ENCODE measurements at places on chromosomes 12 and 14.

DNA sequence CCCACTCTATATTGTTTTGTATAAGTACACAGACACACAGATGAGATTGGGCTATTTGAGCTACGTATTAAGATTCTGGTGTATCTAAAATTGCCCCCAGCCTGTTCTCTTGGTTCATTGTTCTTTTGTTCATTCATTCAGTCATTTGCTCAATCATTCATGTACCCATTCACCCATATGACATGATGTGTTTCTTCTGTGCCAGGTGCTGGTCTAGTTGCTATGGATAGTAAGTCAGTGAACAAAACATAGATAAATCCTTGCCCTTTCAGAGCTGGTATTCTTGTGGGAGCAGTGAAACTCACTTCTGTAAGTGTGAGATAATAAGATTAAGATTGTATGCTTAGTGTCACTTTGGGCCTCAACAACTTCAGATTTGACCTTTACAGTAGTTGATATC is 191.3 kb downstream of the TMTC2 start:
- DNase-seq, result no peak

- DNase-seq, result no peak
Measured at GRCh38 chr12:29589851-29590250, 92.4 kb upstream of the OVCH1 start.

DNA sequence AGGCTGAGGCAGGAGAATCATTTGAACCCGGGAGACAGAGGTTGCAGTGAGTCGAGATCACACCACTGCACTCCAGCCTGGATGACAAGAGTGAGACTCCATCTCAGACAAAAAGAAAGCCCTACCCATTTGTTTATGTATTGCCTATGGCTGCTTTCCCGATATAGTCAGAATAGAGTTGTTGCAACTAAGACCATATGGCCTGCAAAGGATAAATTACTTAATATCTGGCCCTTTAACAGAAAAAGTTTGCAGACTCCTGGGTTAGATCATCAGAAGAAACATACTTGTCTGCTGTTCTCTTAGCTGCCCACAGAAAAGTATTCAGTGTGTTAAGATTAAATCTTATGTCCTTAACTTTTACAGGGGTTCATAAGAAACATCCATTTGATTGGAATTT is 122.4 kb upstream of the VASH1 start:
- no peak for DNase-seq

- no peak for DNase-seq
Measured at GRCh38 chr12:19052689-19053088, 76.8 kb upstream of the PLEKHA5 start.

DNA sequence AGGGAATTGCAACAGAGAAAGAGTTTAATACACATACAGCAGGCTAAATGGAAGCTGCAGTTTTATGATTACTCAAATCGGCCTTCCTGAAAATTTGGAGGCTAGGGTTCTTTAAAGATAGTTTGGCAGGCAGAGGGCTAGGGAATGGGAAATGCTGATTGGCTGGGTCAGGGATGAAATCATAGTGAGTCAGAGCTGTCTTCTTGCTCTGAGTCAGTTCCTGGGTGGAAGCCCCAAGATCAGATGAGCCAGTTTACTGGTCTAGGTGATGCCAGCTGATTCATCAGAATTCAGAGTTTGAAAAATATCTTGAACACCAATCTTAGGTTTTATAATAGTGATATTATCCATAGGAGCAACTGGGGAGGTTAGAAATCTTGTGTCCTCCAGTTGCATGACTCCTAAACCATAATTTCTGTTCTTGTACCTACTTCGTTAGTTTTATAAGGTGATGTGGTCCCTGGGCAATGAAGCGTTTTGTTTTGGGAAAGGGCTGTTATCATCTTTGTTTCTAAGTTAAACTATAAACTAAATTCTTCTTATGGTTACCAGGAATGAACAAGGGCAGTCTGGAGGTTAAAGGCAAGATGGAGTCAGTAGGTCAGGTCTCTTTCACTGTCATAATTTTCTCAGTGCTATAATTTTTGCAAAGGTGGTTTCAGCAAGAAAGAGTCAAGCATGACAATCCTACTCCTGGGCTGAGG is 257.8 kb upstream of the CCDC196 start:
- no peak for DNase-seq

Data from pancreas (tissue), 10 donors.